Activated T-helper 1 cell treated with anti-CD3 and anti-CD28 coated beads, Interleukin-12 subunit alpha, Interleukin-12 subunit beta, Interleukin-2, Interleukin-4 antibody, amounts not matched to agents 30 ng/mL and 10 ng/mL and 1 ng/mL, durations not matched to agents 14 hours and 24 hours and 36 hours (primary cell): ENCODE measurements at places on chromosomes 11 and 22.
A peak's percentile ranks its signal among the peaks of the same experiment; 100 is the strongest.

DNA sequence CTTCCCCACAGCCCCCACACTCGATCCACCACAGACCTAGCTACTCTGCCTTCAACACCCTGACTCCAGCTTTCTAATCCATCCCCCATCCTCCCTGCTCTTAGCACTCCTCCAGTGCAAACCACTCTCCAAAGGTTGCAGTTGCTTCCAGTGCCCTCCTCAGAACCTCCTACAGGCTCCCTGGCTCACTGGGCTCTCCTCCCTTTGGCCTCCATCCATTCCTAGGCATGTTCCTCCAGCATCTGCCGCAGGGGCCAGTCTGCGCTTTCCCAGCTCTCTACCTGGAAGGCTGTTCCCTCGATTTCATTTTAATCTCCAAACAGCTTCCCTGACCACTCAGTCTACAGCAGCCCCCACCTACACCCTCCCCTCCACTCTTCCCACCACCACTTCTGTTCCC, 133.8 kb downstream of the SPATA19 start:
- no peak for DNase-seq

- DNase-seq = no peak
Measured at GRCh38 chr11:57471496-57471895, 11.2 kb downstream of the RTN4RL2 start.

DNA sequence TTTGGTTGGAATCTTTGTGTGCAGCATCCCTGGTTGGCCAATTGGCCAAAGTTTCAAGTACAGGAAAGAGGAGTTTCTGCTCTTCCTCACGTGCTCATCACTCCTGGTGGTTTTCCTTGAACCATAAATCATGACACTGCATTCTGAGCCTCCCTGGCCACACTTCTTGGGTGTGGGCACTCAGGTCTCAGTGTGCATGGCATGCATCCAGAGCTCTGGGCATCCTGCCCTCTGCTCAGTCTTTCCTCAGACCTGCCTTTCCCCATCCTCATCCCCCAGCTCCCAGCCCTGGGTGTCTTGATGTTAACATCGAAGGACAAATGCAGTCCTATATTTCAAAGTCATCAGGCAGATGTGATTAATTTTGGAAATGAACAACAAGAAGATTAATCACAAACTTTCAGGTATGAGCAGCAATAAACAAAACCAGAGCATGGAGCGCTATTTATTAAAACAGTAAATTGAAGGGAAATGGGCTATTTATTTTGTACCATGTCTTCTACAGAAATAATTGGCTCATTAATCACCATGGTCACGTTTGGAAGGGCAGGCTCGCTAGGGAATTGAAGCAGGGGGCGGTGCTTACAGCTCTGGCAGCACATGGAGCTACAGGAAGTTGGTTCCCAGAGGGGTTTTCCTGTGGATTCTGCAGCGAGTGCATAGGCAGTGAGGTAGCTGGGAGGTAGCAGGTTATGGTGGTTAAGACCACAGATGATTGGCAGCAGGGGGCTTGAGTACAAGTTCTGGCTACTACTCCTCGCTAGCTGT, 89.6 kb downstream of the CSNK2A3 start:
- no peak for DNase-seq

DNA sequence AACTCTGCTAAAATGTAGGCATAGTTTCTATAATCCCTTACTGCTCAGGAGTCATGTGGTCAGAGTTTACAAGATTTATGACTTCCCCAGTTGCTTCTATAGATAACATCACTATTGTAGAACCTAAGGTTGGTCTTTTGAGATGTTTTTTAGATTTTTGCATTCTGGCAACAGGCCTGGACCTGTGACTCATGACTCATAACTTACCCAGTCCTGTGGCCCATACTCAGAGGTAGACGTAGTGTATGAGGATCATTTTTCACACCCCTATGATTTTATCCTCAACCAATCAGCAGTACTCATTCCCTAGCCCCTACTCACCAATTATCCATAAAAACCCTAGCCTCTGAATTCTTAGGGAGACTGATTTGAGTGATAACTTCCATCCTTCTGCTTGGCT, 384.4 kb upstream of the DDI1 start:
- DNase-seq = no peak

GRCh38 chr11:126636911-126637794, 281.7 kb downstream of the ST3GAL4 start:
- DNase-seq = no peak

GRCh38 chr22:30274437-30274812, 7.8 kb upstream of the OSM start:
- DNase-seq = no peak

GRCh38 chr11:119120639-119121007, 757 bp upstream of the HINFP start:
- no peak for DNase-seq

DNA sequence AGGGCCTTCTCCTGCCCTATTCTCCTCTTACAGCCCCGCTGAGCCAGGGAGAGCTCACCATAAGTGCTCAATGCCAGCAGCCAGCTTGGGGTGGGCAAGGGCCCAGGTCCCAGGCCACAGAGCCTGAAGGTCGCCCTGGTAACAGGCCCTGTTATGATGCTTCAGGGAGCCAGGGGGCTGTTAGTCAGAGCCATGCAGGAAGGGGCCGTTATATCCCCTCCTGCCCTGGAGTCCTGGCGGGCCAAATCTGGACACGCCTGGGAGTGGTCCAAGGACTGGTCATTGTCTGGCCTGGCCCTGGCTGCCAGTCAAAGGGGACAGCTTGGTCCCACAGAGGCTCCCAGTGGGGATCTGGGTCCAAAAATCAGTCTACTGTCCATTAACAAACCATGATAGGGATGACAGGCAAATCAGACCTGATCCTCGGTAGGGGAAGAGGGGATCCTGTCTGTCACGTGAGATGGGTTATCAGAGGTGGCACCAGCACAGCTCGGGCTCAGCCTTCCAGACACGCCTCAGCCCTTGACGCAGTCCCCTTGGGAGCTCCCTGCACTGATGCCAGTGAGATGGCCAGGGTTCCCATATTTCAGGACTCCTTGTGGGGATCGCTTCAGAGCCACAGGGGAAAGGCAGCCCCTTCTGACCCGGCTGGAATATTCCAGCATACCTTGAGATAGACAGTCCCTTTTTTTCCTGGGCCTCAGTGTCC, 55.9 kb downstream of the LRRC32 start:
- DNase-seq = no peak

GRCh38 chr11:46600194-46600960, 6.6 kb upstream of the AMBRA1 start:
- DNase-seq = no peak

GRCh38 chr11:119687373-119688046, 41.5 kb downstream of the NECTIN1 start:
- no peak for DNase-seq

- no peak for DNase-seq
Measured at GRCh38 chr11:112593440-112593839, 332.8 kb upstream of the PLET1 start.

DNA sequence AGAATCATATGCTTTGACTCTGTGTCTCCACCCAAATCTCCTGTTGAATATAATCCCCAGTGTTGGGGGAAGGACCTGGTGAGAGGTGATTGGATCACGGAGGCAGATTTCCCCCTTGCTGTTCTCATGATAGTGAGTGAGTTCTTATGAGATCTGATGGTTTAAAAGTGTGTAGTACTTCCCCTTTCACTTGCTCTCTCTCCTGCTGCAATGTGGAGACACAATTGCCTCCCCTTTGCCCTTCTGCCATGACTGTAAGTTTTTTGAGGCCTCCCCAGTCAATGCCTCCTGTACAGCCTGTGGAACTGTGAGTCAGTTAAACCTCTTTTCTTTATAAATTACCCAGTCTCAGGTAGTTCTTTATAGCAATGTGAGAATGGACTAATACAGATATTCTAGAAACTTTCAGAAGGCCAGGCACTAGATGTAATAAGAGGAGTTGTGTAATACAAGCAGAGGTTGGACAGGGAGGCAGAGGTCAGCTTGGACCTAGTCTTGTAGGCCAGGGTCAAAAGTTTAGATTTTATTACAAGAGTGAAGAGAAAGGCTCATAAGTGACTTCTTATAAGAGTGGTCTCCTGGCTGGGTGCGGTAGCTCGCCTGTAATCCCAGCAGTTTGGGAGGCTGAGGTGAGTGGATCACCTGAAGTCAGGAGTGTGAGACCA, 9.3 kb upstream of the SERPING1 start:
- DNase-seq = no peak

DNA sequence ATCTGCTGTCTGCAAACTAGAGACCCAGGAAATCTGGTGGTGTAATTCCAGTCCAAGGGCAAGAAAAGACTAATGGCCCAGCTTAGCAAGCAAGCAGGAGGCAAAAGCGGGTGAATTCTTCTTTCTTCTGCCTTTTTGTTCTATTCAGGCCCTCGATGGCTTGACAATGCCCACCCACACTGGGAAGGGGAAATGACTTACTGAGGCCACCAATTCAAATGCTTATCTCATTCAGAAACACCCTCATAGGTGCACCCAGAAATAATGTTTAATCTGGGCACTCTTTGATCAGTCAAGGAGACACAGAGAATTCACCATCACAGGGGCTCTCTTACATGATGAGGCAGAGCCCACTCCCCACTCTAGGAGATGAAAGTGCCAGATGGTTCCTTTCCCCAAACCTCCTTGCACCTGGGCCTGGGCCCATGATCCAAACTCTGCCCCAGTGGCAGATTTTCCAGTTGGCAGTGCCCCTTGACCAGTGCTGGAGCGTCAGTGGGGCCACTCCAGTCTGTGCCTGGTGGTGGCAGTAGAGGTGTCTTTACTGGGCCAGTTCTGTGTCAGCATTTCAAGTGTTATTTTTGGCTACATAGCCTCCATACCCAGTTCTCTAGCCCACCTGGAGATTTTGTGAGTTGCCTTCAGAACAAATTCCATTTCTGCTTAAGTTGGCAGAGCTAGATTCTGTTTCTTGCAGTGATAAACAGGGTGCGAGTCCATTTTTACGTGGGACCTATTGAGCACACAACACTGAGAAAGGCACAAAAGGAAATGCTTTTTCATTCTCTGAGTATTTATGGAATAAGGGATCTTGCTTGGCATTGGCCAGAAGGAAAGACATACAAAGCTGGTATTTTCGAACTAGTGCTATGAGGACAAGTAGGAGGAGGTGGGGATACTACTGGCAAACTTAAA, 7.5 kb downstream of the ELMOD1 start:
- DNase-seq = no peak

GRCh38 chr22:43542681-43543521, 131.1 kb downstream of the MPPED1 start:
- no peak for DNase-seq

DNA sequence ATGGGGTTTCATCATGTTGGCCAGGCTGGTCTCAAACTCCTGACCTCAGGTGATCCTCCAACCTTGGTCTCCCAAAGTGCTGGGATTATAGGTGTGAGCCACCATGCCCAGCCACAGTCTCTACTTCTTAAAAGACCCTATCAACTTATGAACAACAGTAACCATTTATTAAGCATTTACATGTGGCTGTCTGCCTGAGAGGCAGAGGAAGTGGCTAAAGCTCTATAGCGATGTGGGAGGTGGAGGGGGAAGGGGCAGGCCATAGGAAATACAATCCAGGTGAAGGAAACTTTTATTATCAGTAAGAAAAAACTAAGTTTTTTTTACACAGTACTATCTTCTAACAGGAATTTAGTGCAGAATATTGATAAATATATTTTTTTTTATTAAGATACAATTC, 87.8 kb upstream of the PHOX2A start:
- no peak for DNase-seq

GRCh38 chr11:34206407-34207300, 101.2 kb downstream of the NAT10 start:
- DNase-seq = no peak

- no peak for DNase-seq
Measured at GRCh38 chr11:100748153-100748552, 61.1 kb downstream of the ARHGAP42 start.

GRCh38 chr22:48035897-48036296, 1273.4 kb downstream of the TBC1D22A start:
- DNase-seq = no peak

GRCh38 chr22:49569286-49570031, 258.2 kb downstream of the BRD1 start:
- DNase-seq = no peak

- DNase-seq = peak; percentile 88
Measured at GRCh38 chr11:67468759-67469507, at the start of gene TMEM134. TMEM134 (minus strand) TSS chr11:67469251; CDS start chr11:67469192, 59 bp downstream.

GRCh38 chr22:25193548-25193947, 6.1 kb upstream of the CRYBB3 start:
- DNase-seq = no peak

DNA sequence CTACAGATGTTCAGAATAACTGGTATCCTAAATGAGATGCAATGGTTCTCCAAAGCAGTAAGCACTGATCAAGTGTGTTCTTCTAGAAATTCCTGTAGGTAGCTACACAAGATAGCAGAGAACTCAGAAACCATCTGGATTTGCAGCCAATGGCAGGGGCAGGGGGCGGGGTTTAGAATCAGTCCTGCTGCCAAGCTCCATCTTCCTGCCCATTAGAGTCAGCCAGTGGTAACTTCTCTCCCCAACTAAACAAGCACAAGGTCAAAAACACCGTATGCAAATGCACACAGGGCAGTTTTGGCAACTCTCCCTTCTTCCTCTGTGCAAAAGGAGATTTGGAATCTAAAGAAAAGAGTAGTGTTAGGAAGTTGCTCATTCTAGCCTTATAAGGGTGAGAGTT, 237.5 kb upstream of the CCDC90B start:
- DNase-seq = no peak

- DNase-seq = no peak
Measured at GRCh38 chr11:87851234-87851633, 324.0 kb downstream of the RAB38 start.

DNA sequence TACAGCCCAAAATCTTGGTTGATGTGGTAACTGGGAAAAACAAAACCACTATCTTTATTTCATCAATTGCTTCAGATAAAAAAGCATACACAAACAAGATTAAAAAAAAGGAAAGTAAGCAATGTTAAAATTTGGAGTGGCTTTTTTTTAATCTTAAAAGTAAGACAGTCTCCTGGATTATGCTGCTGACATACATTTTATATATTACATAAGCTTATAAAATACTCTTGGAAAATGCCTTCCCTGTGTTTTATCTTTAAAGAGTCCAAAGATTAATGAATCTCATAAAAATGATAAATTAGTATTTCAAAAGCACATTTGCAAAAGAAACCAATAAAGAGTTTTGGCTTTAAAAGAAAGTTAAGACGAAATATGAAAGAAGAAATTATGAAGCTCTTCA, 132.7 kb downstream of the DLG2 start:
- no peak for DNase-seq

- no peak for DNase-seq
Measured at GRCh38 chr11:64390558-64390957, 31.6 kb downstream of the RPS6KA4 start.

- DNase-seq = no peak
Measured at GRCh38 chr11:65947133-65947532, 1.9 kb downstream of the TSGA10IP start.

DNA sequence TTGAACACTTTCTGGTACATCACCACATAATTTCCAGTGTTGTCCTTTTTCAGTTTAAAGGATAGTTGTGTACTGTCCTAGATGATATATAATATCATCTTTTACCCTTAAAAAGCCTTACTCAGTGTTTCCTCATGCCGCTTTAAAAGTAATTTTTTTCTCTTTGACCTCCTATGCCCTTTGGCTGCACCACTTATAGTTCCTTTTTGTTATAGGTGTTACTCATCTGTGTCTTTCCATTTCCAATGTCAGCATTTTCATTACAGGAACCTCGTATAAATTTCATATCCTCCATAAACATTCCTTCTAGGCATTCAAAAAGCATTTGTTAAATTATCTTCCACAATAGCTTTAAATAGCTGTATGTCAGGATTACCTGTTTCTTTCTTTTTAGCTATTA, 40.8 kb downstream of the USP47 start:
- no peak for DNase-seq
